Muscle of leg (tissue), 16 donors: ENCODE measurements at places on chromosomes 13 and 19.

DNA sequence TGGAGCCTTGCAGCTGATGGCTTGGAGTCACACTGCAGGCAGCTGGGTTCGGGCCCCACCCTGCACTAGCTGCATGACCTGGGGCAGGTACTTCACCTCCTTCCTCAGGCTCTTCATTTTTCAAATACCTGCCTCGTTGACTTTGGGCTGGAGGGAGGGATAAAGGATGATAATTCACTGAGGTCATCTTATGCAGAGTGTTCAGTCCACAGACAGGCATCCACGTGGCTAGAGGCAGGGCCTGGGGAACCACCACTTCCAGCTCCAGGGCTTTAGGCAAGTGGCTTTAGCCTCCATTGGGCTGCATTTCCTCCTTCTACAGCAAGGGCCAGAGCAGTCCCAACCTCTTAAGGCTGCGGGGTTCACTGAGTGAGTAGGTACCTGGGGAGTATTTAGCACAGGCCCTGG lies 84.8 kb downstream of the SIPA1L3 start:
- no peak for DNase-seq

DNA sequence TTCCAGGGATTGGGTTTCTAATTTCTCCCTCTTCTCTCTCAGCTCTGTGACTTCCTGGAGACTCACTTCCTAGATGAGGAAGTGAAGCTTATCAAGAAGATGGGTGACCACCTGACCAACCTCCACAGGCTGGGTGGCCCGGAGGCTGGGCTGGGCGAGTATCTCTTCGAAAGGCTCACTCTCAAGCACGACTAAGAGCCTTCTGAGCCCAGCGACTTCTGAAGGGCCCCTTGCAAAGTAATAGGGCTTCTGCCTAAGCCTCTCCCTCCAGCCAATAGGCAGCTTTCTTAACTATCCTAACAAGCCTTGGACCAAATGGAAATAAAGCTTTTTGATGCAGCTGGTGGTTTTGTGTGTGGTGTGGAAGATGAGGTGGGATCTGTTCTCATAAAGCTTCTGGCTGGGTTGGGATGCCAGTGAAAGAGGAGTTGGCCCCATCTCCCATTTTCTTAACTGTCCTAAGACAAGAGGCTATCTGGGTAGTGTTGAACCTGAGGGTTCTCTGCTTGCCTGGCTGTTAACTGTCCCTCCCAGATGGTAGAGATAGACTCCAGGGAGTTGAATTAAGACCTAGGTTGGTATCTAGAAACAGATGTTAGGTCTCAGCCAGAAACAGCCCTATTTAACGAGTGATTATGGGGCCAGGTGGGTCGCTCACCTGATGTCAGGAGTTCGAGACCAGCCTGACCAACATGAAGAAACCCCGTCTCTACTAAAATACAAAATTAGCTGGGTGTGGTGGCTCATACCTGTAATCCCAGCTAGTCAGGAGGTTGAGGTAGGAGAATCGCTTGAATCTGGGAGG lies 1.6 kb downstream of the FTL start:
- no peak for DNase-seq

- no peak for DNase-seq
These were observed 1207.8 kb downstream of the EFNB2 start for GRCh38 chr13:105327581-105328126.

GRCh38 chr13:26946684-26947343 lies 186.2 kb upstream of the GPR12 start:
- peak; percentile 61 for DNase-seq

DNA sequence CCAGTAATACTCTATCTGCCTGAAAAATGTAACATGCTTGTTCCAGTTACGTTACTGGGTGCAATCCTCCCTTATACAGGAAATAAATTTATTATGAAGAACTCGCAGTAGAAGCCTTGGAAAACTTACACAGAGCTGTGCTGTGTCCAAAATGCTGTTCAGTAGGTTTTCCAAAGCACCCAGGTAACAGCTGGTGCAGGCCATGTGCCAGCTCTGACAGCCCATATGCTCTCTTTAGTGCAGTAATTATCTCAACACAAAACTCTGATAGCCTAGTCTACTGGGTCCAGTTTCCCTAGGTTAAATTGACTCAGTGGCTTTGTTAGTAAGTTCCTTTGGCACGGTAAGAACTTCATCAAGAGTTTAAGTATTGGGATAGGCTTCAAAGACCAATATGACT lies 120.7 kb upstream of the OBI1 start:
- DNase-seq = no peak

- DNase-seq = peak; percentile 95
These were observed 210.9 kb downstream of the RGCC start for GRCh38 chr13:41668130-41668757.

GRCh38 chr19:55400281-55401087 lies 7.1 kb downstream of the UBE2S start:
- DNase-seq = no peak
